NCI-H1417 treated with DMSO at 0.1 percent for 48 hours (cell line): ENCODE measurements at places on chromosomes 3 and 15.

DNA sequence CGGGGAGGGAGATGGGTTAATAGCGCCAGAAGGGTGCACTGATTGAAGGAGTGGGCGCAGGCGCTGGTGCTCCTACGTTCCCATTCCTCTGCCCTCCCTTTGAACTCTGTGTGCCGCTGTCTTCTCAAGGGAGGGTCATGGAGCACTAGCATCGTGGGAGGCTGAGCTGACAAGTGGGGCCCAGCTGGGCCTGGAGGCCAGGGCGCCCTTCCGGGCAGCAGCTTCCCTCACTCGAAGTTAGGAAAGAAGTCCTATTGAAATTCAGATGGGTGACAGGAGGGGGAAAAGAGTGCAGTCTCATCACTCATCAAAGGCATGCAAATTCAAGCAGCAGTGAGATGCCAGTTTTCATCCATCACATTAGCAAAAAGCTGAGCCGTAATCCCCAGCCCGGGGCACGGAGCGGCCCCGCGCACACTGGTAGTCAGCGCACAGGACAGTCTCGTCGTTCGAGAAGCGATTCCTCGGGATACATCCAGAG, 128.2 kb downstream of the LRRK1 start:
- no peak for DNase-seq

GRCh38 chr15:66169023-66169422, 84.5 kb downstream of the MEGF11 start:
- DNase-seq, result no peak

GRCh38 chr3:153138276-153139210, 23.5 kb upstream of the RAP2B start:
- no peak for DNase-seq

GRCh38 chr3:16103472-16103871, 71.0 kb upstream of the GALNT15 start:
- no peak for DNase-seq

DNA sequence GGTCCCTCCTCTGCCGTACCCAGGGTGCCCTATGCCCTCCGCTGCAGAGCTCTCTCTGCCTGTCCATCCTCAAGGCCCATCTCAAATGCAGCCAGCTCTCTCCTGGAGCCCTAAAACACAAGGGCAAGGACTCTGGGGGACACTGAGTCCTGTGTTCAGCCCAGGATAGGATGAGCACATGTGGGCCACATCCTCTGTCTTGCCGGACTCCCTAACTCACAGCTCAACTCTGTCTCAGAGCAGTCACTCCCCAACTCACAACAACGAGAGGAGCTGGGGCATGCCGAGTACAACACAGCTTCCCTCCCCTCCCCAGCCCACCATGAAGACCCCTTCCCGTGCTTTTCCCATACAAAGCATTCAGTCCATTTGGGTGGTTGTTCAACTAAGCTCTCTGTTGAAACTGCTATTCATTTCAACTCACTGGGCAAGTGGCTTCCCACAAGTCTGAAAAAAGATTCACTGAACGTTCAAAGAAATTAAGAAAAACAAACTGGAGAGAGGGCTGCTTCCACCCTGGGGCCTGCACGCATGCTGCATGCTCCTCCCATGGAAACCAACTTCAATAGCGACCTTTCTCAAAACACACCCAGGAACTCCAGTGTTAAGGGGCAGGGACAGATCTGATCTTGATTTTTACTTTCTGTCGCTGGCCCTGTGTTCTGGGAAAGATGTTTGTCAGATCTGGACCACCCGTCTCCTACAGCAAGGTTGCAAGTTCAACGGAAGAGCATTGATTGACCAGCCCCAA, 124.3 kb upstream of the IGF1R start:
- no peak for DNase-seq

GRCh38 chr15:88152672-88153071, 103.9 kb downstream of the NTRK3 start:
- no peak for DNase-seq

GRCh38 chr15:44882499-44882968, 74.0 kb upstream of the TERB2 start:
- no peak for DNase-seq

- DNase-seq, result no peak
Measured at GRCh38 chr3:71958533-71958932, 173.6 kb upstream of the PROK2 start.

- DNase-seq, result no peak
Measured at GRCh38 chr3:52432225-52432624, 12.7 kb downstream of the SEMA3G start.

GRCh38 chr3:36918050-36918449, 26.8 kb downstream of the TRANK1 start:
- no peak for DNase-seq

DNA sequence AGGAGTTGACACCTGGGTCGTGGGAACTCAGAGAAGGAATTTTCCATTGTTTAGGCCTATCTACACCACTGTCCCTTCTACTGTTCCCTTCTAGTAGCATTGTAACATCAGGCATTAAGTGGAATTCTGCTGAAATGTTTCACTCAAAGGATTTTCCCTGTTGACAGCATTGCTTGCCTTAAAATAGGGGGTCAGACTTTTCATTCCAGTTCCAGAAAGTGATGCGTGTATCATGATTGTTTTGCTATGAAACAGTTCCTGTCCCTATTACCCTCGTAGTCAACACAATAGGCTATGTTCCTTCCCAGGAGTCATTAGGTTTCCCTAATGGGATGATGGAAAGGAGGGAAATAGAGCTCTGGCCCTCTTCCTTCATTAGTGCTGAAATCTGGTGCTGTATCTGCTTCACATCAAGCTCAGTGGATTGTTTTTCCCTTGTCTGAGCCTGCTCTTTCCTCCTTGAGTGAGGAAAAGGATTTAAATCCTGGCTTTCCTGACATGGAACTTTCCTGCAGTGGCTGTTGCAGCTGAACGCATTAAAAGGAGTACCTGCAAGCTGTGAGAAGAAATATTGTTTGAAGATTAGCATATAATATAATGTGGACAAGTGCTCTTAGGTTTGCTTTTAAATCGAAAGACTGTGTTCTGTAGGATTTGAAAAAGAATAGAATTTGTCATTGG, 195.9 kb downstream of the KLHL25 start:
- no peak for DNase-seq

GRCh38 chr3:193585530-193585929, 7.5 kb upstream of the OPA1 start:
- DNase-seq, result no peak

GRCh38 chr3:5194801-5195509, 7.4 kb downstream of the EDEM1 start:
- DNase-seq, result no peak

DNA sequence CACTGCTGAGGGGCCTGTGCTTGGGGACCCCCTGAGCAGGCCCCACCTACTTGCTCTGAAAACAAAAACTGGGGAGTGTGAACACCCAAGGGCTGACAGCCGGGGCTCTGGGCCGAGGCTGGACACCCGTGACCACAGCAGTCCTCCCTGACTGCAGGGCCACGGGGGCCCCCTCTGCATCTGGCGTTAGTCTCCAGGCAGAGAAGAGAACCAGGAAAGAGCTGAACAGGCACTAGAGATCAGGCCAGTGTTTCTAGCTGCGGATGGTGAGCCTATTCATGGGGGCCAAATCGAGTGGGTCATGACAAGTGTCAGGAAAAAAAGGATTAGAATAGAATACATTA, 17.1 kb downstream of the MELTF start:
- DNase-seq, result no peak

- DNase-seq, result no peak
Measured at GRCh38 chr3:142622405-142622804, 26.2 kb downstream of the PLS1 start.

- DNase-seq, result no peak
Measured at GRCh38 chr15:29100486-29101000, 169.1 kb downstream of the NSMCE3 start.

- DNase-seq, result no peak
Measured at GRCh38 chr3:158725348-158726011, 6.8 kb downstream of the RARRES1 start.

- DNase-seq, result no peak
Measured at GRCh38 chr3:145089337-145089736, 1071.6 kb downstream of the PLOD2 start.

GRCh38 chr3:28286595-28286994, 45.2 kb downstream of the CMC1 start:
- no peak for DNase-seq

DNA sequence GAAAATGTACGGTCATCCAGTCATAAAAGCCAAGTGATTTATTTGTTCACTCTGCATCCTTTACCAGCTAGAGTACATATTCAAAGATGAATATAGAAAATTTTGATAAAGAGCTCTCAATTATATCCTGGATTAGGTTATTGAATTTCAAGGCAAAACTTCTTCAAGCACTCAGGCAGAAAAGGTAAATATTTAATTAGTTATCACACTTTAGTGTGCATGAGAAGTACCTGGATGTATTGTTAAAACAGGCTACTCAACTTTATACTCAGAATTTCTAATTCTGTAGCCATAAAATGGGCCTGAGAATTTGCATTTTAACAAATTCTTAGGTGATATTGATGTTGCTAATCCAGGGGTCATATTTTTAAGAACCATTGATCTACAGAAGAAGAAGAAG, 45.3 kb downstream of the ILDR1 start:
- no peak for DNase-seq

DNA sequence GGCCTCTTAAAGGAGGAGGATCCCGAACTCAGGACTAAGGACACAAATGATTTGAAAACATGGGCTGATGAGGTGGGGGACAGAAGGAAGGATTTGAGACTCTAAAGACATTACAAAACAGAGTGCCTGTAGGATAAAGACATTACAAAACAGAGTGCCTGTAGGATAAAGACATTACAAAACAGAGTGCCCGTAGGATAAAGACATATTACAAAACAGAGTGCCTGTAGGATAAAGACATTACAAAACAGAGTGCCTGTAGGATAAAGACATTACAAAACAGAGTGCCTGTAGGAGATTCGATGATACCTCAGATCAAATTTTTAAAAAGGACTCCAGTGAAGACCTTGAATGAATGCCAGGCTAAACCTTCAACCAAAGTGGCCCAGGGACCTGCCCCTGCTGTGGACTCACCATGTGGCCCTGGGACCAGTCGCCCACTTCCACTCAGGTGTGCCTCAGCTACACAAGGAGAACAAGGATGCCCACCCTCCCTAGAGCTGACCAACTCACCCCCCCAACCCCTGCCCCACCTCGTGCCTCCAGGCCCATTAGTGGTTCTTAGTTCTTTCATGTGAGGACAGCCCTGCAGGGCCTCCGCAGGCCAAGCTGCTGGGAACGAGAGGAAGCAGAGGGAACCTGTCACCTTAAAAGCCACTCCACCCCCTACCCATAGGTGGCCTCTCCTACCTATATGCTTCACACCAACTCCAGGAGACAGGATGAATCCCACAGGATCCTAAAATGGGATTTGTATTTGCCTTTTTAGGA, 59.8 kb downstream of the SH3BP5 start:
- DNase-seq, result no peak

DNA sequence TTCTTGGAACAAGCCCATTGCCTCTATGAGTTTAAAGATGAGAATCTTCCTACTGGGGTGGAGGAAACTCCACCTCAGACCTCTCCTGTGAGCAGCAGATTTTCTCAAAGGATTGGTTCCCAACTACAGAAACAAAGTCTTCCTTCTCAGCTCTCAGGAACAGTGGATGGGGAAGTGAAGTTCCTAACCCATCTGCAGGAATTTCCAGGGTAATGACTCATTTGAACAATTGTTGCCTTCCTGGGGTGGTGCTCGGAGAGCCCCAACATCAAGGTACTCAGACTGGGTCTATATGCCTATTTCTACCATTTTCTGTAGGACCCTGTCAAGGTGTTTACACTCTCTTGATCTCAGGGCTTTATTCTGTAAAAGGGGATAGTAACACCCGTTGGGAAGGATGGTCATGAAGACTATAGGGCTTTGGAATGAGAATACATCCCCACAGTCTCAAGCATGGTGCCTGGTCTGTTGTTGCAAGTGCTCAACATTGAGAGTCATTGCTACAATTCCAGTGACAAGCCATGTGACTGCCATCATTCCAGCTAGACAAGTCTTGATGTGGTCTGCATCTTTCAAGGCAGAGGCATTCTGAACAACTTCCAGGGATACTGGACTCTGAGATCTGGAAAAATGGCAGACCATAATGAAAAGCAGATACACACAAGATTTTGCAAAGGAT, 33.0 kb downstream of the TRIM42 start:
- DNase-seq, result no peak

DNA sequence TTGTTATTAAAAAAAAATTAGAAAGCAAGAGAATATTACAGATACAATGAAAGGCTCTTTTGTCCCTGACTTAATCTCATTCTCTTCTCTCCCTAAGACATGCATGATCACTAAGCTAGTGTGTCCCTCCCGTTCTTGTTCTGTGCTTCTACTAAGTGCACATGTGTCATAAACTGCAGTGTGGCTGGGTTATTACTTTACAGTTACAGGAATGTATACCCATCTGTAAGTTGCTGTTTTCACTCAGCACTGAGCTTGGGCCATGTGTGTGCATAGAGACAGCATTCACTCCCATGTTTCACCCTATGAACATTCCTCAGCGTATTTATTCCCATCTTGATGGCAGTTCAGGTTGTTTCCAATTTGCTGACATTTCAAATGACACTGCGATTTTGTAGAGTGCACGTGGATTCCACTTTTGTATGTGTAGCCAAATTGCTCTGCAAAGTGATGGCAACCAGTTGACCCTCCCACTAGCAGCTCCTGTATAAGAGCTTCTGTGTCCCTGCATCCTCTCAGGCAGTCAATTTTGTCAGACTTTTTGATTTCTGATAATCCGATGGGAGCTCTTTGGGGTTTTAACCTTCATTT, 145.8 kb upstream of the UBE2E1 start:
- DNase-seq, result no peak

DNA sequence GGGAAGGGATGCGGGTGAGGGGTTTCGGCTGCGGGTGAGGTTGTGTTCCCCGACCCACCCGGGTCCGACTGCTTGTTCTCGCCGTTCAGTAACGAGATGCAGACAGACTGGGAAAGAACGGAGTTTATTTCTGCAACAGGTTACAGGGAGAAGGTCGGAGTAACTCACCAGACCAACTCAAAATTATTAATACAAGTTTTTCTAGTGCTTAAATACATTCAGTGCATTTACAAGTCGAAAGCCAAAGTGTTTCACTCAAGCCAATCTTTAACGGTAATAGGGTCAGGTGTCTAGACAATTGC, 492 bp upstream of the HIGD1A start:
- DNase-seq, result no peak

DNA sequence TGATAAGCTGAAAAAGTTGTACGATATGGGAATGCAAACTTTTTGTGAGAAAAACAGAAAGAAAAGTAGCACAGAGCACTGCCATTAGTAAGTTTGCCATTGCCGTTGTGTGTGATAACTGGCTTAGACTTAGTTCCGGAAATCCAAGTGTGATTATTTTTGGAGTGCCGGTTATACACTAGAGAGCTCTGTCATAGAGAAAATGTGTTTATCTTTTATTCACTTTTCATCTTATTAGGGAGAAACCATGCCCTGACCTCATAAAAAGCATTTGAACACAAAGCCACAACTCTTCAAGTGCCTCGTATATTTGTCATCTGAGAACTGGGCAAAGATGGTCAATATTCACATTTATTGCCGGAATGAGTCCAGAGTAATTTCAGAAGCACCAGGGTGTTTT, 36.1 kb downstream of the CTDSPL start:
- DNase-seq, result no peak

DNA sequence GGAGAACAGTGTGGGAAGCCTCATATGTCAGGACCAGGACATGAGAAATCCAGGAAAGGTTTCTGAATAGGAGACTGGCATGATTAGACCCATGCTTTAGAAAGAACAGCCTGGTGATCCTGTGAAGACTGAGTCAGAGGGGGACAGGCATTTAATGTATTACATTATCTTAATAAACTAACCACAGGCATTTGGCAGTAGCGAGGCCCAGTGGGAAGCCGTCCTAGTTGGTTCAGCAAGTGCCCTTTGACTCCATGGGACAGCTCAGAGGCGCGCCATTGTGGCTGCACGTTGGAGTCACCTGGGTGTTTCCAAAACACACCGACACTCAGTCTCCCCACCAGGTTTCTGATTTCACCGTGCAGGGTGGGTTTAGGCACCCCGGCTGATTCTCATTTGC, 90.5 kb upstream of the DGKG start:
- DNase-seq, result no peak
